Esophagus muscularis mucosa (tissue), 4 donors: ENCODE measurements at places on chromosomes 1 and 21.
A peak's percentile ranks its signal among the peaks of the same experiment; 100 is the strongest.

GRCh38 chr1:30187413-30188023, 535.9 kb downstream of the MATN1 start:
- peak; percentile 68 for DNase-seq

DNA sequence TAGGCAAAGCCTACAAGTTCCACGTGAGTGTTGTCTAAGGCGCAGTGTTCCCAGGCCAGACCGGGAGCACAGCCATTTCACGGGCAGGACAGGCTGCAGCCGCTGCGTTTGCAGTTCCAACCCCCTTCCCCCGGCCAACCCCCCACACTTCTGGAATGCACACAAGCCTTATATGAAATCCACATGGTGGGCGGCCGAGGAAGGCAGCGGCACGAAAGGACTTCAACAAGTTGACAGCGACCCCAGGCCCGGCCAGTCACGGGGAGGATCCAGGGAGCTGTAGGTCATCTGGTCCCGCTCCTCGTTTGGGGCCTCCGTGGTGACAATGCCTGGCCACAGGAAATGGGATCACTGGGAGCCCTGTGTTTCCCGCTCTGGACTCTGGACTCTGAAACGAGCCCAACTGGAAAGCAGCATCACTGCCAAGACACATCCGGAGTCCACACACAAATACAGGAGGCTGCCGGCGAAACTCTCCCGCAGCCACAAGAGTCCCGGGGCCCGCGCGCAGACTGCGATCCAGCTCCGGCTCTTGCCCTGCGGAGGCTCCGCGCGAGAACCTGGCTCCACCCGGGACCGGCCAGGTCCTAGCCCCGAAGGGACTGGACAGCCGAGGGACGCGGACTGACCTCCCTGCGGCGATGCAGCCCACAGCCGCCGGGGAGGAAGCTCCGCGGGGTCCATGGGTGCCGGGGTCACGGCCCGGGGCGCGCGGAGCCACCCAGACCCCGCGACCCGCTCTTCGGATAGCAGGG, 794 bp downstream of the NID1 start:
- peak; percentile 95 for DNase-seq

- DNase-seq, result no peak
These were observed 205.0 kb downstream of the HIVEP3 start for GRCh38 chr1:41713557-41714327.

GRCh38 chr1:39575191-39576015, 1.2 kb downstream of the PABPC4 start:
- no peak for DNase-seq

- no peak for DNase-seq
These were observed 6.7 kb upstream of the SLC27A3 start for GRCh38 chr1:153768316-153769181.
